Uterus (tissue), 4 donors: ENCODE measurements at places on chromosomes 11 and 22. TPM values are rescaled to one million over a fixed set of nuclear protein-coding genes. Genes with fewer than 3 reads are reported as not detected.
A peak's percentile ranks its signal among the peaks of the same experiment; 100 is the strongest.

DNA sequence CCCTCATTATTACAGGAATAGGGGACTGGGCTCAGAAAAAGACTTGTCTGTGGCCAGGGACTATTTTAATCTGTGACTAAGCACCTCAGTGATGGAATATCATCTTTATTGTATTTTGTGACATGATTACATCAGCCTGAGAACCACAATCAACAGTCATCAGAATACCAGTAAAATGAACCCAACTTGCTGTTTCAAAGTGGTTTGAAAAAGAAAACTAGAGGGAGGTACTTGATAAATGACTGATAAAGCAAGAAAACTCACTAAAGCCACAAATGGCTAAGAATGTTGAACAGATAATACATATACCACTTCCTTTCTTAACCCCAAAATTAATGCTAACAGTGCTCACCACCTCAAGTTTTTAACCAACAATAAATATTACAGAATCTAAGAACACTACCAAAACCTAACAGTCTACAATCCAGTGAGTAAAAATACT lies 155.7 kb downstream of the ATG16L2 start:
- DNase-seq, result no peak

DNA sequence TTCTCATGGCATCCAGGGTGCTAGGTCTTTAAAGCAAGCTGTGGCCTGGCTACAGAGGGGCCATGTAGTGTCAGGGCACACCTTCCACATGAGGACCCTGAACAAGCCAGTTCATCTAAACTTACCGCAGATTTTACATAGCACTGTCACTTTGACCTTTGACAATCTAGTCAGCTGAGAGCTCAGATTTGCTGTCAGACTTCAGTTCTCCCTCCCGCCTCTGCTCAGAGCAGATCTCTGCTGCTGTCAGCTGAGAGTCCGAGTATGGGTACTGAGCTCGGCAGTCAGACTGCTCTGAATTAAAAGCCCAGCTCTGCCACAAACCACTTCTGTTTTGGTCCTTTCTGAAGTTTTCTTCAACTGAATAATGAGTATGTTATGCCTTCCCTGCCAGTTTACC lies 507.1 kb downstream of the SOX6 start:
- no peak for DNase-seq

DNA sequence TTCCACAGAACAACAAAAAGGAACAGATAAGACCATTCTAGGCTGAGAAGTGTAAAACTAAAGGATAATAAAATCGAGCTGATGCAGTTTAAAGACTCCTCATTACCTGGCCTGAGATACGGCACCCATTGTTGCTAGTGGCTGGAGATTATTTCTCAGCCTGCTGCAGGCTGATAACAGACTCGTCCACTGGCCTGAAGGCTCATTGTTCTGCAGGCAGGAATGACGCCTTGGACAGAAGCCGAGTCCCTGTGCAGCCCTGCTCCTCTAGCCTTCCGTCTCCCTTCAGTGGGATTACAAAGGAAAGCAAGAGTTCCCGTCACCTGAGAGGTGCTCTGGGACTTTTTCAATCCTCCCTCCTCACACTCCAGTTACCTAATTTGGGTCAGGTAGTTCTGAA lies 1065.3 kb downstream of the OPCML start:
- DNase-seq, result no peak

DNA sequence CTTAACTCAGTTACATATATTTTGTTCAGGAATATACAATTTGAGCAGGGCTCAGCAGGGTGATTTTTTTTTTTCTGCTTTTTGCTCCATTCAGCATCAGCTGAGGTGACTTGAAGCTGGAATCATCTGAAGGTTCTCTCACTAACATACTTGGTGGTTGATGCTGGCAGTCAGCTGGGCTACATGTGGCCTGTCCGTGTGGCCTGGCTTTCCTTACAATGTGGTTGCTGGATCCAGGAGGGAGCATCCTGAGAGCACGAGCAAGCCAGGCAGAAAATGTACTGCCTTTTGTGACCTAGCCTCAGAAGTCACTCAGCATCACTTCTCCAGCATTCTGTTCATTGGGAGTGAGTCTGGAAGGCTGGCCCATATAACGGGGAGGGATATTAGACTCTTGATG lies 151.6 kb upstream of the E2F8 start:
- DNase-seq, result no peak

- no peak for DNase-seq
Measured at GRCh38 chr11:70842256-70842655, 410.1 kb downstream of the SHANK2 start.

GRCh38 chr11:102279641-102280170 lies 37.6 kb upstream of the BIRC3 start:
- no peak for DNase-seq

GRCh38 chr11:47688111-47688510 lies 27.1 kb downstream of the AGBL2 start:
- DNase-seq, result no peak

DNA sequence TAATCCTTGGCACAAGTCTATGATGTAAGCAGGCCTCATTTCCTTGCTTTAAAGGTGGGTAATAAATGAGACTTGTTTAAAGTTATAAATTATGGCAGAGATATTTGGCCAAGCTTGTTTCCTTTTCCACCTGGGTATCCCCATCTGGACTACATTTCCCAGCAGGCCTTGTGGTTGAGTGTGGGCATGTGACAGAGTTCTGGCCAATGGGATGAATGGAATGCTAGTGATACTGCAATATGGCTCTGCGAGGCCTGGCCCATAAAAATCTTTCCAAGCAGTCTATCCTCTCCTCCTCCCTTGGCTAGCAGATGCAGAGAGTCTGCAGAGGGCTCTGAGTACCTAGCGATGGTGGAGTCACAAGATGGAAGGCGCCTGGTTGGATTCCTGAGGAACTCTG lies 102.5 kb downstream of the TIMP3 start:
- DNase-seq, result peak; percentile 52

GRCh38 chr11:18802381-18803257 lies 11.0 kb upstream of the PTPN5 start:
- no peak for DNase-seq

DNA sequence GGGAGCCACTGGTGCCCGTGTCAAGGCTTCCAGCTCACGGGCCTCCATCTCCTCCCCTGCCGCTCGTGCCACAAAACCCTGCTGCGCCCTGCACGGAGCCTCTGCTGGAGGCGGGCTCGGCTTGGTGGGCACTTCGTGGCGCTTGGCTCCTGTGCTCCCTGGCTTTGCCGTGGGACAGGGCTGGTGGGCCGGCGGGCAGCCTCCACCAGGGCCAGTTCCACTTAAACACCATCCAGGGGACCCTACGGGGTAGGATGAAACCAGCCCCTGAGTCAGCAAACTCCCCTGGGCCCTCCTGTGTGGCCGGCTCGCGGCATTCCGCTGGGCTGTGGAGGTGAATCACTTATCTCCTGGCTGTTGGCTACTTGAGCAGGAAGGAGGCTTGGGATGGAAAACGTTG lies 1304.6 kb downstream of the BRD1 start:
- no peak for DNase-seq

Gene DNAJB13
- 4.6 TPM for total RNA-seq

Gene BIRC3
- total RNA-seq, result 102 TPM

Gene HIC2
- total RNA-seq, result 0.26 TPM
